ENCODE measurements at places on chromosomes 11 and 22.

DNA sequence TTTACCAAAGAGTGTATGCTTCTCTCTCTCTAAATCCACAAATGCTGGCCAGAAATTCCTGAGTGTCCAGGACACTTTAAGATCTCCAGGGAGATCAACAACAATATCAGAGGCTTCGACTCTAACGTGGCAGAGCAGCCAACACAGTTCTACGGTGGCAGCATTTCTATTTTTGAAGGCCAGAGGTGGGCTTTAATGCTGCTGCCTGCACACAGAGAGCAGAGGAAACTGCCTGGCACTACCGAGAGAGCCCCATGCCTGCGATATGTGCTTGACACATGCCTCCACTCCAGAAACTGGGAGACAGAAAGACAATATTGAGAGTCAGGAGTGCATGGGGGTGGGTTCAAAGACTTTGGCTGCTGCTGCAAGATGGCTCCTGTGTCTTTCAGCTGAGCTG, 48.8 kb upstream of the GALNT18 start:
- no peak for DNase-seq

GRCh38 chr11:83287631-83288030, 1.5 kb upstream of the CCDC90B start:
- DNase-seq, result no peak

DNA sequence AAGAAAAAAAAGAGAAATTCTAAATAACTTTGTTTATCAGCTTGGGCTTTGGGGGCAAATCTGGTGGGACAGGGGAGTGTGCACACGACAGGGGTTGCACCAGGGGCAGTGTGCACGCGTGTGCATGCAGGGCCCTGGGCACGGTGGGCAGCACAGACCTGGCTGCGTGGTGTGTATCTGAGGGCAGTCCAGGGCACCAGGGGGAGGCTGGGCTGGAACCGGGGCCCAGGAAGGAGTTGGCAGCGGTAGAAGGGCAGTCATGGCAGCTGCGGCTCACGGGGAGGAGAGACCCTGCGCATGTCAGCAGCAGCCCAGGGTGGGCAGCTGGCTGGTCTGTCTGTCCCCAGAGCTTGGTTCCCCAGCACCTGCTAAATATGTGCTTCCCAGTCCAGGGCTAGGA, 4.3 kb downstream of the KRTAP5-5 start:
- DNase-seq, result no peak

DNA sequence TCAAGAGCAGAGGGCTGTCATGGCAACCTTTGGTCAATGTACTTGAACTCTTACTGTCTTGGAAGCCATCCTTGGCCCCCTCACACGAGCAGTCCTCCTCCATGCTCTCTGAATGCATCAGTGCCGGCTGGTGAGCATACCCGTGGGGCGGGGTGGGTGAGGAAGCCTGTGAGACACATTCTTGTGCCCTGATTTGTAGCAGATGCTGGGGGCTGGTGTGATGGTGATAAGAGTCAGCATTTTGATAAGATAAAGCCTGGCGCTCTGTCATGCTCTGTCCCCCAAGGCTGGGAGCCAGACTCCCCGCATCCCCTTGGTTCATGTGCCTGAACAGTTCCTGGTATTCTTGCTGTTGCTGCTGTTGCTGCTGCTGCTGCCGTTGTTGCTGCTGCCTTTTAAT, 20.5 kb upstream of the APOA1 start:
- DNase-seq, result no peak

- DNase-seq, result no peak
Observed at GRCh38 chr11:6862961-6863360, at the start of gene OR10A2. TSS of gene OR10A2 (plus strand) at chr11:6863057. CDS start at chr11:6869755, 6,698 bp downstream.

DNA sequence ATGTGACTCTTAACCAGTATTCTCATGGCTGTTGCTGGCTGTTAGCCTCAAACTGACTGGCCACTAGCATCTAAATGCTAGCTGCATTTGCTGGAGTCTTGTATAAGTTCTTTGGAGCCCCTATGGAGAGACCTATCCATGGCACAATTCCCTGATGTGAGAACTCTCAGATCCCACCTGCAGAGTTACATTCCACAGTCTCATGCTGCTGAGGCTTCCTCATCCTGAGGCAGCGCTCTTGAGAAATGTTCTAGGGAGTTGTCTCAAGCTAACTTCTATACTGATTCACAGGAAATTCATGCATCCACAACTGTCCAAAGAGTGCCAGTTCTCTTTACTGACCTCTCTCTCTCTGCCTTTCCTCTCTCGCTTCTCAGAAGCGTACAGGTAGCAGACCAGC, 218.0 kb upstream of the PITPNB start:
- DNase-seq, result no peak

DNA sequence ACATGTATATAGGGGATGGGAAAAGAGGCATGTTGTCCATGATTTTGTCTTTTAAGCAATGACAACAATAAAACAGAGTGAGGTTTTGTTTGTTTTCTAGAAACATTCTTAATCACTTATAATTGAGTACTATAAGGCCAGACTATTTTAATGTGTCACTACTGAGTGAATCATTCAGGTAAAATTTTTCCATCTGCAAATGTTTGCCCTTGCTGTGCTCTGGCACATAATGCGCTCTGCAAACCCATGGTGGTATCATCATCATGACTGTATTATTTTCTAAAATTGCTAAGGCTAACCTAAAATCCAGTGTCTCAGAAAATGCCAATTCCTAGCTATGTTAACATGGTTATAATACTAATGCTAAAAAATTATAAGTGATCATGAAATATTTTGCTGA, 261.2 kb downstream of the CADM1 start:
- no peak for DNase-seq

DNA sequence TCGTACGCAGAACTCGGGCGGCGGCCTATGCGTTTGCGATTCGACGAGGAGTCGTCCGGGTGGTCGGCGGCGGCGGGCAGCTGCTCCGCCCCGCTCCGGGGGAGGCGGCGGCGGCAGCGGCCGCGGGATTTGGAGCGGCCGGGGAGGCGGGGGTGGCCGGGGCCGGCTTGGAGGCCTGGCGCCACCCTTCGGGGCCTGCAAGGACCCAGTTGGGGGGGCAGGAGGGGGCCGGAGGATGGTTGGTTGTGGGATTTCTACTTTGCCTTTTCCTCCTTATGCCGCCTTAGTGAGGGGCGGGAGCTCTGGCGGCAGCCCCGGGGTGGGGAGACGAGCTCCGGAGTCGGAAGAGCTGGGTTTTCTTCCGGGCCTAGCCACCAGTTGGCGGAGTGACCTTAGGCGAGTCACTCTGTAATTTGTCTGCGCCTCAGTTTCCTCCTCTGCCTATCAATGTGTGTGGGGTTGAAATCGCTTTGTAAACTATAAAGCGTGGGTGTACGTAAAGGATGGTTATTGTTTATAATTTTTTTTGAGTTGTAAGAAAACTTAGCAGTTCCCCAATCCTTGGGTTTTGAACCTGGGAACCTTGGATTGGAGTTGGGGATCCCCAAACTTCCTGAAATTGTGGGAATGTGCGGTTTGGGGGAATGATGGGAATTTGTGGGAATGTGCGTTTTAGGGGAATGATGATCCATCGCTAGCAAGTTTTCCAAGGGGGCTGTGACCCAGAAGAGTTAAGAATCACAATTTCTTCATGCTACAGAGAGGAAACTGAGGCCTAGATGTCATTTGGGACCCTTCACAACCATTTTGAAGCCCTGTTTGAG, 679 bp downstream of the TUG1 start:
- peak; percentile 10 for DNase-seq

- no peak for DNase-seq
Observed at GRCh38 chr11:10597877-10598351, 29.4 kb upstream of the LYVE1 start.

- DNase-seq, result peak; percentile 15
Observed at GRCh38 chr11:104705490-104706190, 192.6 kb downstream of the CASP12 start.

GRCh38 chr22:50548040-50548920, 2.6 kb downstream of the KLHDC7B start:
- DNase-seq, result no peak

- DNase-seq, result no peak
Observed at GRCh38 chr11:93370260-93370659, 39.7 kb downstream of the DEUP1 start.

- DNase-seq, result no peak
Observed at GRCh38 chr11:70528046-70528793, 129.9 kb downstream of the CTTN start.

DNA sequence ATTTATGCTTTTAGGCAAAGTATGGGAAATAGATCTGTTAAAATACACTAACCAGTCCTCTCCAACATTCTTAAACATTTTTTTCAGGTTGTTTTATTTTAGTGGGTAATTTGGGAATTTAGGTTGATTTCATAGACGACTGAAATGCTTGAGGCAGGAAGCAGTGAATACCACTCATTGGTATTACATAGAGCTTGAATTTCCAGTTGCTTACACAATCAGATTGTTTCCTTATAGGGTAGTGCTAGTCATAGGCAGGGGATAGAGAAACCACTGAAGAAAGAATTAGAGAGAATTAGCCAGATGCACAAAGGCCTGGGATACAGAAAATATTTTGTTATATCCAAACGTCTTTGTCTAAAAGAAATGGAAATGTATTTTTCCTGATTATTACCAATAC, 23.9 kb upstream of the LYVE1 start:
- no peak for DNase-seq

DNA sequence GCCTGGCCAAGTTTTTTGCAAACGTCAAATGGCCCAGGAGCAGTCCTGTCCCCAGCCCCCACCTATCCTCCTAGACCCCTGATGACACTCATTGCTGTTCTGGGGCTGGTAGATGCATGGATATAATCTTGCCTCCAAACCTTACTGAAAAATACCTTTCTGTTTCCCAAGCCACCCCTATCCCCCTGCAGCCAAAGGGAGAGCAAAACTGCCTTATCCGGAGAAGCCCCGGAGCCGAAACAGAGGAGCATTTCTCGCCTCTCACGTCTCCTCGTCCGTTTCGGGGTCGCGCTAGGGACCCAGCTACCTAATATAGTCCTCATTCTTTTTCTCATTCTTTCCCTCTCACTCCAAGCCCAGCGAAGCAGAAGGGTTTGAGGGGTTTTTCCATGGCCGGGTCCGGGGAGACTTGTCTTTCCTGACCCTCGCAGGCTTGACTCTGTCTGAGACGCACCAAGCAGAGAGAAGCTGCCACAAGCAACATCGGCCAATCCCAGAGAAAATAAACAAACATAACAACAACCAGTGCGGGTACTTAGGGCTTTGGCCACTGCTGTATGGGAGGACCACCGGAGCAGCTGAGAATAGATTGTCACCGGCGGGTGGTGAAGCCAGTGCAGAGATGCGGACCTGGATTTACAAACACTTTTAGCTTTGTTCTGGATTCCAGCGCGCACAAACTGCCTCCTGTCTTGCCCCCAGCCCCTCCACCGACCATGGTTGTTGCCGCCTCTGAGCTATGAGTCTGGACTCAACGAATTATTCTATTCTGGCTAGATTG, 1.6 kb downstream of the BSX start:
- no peak for DNase-seq

DNA sequence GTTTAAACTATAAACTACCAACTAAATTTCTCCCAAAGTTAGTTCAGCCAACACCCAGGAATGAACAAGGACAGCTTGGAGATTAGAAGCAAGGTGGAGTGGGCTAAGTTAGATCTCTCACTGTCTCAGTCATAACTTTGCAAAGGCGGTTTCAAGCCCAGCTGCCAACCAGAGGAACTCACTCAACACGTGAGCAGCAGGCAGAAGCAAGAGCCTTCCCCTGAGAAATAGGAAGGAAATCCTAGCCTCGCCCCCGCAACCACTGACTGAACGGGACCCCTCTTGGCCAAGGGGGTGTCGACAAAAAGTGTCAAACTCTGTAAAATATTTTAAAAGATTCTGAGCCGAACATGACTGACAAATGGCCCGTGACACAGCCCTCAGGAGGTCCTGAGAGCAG, 4.4 kb upstream of the KRTAP5-9 start:
- DNase-seq, result no peak

GRCh38 chr11:132037956-132038355, 667.5 kb downstream of the NTM start:
- no peak for DNase-seq

DNA sequence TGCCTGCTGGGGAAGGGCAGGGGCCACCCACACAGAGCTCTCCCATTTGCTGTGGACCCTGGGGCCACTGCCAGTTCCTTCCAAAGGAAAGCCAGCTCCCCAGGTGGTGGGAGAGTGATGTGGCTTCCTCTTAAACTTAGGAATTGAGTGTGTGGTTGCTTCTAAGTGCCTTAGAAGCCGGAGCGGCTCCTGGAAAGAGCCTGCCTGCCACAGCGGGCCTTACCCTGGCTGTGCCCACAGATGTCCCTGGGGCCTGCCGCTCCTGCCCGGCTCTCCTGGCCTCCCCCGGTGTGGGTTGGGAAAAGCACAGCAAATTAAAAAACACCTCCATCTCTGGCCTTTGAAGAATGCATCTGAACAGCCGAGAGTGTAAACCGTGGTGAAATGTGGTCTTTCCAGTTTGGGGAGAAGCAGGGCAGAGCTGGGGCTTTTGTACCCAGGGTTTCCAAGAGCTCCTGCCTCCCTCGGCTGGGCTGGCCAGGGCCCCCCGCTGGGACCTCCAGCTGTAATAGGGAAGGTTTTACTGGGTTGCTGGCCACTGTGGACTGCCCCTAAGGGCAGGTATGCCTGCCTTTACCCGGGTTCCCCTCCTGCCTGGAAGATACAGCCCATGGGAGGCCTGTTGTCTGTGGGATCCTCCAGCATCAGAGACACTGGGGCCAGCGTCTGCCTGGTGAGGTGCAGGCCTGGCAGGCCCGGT, 30.2 kb downstream of the LRP5 start:
- DNase-seq, result no peak

DNA sequence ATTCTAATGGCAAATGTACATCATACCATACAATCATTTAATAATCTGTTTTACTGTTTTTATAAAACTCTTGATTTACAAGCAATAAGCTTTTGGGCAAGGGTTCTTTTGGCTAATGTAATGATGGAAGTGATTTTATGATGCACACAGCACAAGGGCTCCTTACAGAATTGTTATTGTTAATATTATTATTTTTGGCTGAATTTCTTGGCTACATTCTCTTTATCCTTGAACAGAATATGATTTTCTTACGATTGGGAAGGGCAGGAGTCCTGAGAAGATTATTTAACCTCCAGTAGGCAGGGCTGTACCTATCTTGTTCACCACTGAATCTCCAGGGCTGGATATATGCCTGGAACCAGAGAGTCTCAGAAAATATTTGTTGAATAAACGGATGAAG, 70.4 kb upstream of the ARHGAP20 start:
- DNase-seq, result no peak

GRCh38 chr11:70063121-70063520, 15.0 kb upstream of the ANO1 start:
- no peak for DNase-seq

DNA sequence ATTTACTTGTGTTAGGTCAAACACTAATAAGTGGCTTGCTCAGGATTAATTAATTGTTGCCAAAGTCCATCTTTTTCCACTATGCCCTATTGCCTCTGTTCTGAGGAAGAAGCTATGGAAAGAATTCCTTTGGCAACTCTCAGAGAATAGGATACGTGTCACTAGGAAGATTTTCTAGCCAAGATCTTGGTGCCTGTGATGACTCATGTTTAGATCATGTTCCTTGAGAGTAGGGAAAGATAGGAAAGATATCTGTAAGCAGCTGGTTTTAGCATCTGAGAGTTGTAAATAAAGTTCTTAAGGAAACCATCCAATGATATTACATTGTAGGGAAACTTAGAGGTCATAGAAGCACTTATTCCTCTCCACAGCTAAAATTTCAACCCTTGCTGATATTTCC, 15.7 kb downstream of the SLN start:
- DNase-seq, result no peak
